Aorta (tissue), 5 donors: ENCODE measurements at places on chromosomes 4 and X. TPM values are rescaled to one million over a fixed set of nuclear protein-coding genes. Genes with fewer than 3 reads are reported as not detected.

ZNF157 gene
- total RNA-seq: 0.72 TPM

TADA2B gene
- total RNA-seq: 19.2 TPM

NAP1L5 gene
- 9.5 TPM for total RNA-seq

DCAF8L2 gene
- not detected for total RNA-seq

ARHGAP36 gene
- not detected for total RNA-seq

MAGEC2 gene
- not detected for total RNA-seq

PAGE1 gene
- total RNA-seq: not detected

LDB2 gene
- 128 TPM for total RNA-seq

CPE gene
- 443 TPM for total RNA-seq

GRIA2 gene
- total RNA-seq: 23.5 TPM

BMP3 gene
- 0.19 TPM for total RNA-seq

REELD1 gene
- total RNA-seq: 0.63 TPM

AKAP4 gene
- total RNA-seq: not detected

GLRB gene
- total RNA-seq: 6.3 TPM

IL1RAPL2 gene
- total RNA-seq: not detected

TCP11X2 gene
- not detected for total RNA-seq

NCAPG gene
- total RNA-seq: 1.8 TPM

DCK gene
- 10.7 TPM for total RNA-seq

SPANXB1 gene
- total RNA-seq: not detected

BCLAF3 gene
- total RNA-seq: 22.0 TPM

COL4A6 gene
- 7.2 TPM for total RNA-seq

ERCC6L gene
- 0.13 TPM for total RNA-seq

GABRG1 gene
- 0.03 TPM for total RNA-seq

BEND2 gene
- total RNA-seq: not detected

HMX1 gene
- not detected for total RNA-seq

SPANXA2 gene
- not detected for total RNA-seq

TBX22 gene
- total RNA-seq: not detected

MAGEB10 gene
- total RNA-seq: not detected

EGF gene
- 0.54 TPM for total RNA-seq

MAGEE2 gene
- not detected for total RNA-seq

TFE3 gene
- 70.6 TPM for total RNA-seq

MAGEA2B gene
- total RNA-seq: not detected

NAP1L2 gene
- 7.2 TPM for total RNA-seq

GSX2 gene
- not detected for total RNA-seq

MAGEA11 gene
- total RNA-seq: not detected

SRPX2 gene
- 48.2 TPM for total RNA-seq

DHX15 gene
- total RNA-seq: 107 TPM

GPRASP3 gene
- 9.1 TPM for total RNA-seq

TAF7L gene
- total RNA-seq: not detected

NHSL2 gene
- 28.8 TPM for total RNA-seq

NWD2 gene
- total RNA-seq: not detected
